ENCODE measurements at places on chromosomes 2 and 18.

GRCh38 chr18:68024716-68025115, 508.2 kb upstream of the DSEL start:
- DNase-seq: no peak

- DNase-seq: no peak
Measured at GRCh38 chr2:135532581-135532980, 1.3 kb downstream of the R3HDM1 start.

DNA sequence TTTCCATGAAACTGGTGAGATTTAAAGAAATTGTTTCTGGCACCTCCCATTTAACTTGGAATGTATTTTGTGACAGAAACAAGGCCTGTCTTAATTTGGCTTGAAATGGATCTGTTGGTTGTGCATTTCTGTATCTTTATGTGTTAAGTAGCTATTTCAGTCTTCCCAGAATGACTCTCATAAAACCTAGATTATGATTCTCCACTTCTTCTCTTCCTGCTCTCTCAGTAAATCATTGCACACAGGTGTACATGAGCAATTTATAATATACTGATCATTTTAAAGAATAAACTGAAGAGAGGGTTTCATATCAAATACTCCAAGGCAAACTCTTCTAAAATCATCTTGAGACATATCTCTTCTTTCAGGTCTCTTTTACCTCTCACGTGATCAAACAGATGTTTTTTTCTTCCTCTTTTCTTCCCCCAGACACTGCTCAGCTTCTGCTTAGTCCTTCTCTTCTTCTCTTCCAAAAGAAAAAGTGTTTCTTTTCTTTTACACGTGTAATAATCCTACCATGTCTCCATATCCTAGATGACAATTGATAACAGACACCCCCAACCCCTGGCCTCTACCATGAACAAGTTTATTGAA, 112.0 kb downstream of the PPP1R1C start:
- DNase-seq: no peak

DNA sequence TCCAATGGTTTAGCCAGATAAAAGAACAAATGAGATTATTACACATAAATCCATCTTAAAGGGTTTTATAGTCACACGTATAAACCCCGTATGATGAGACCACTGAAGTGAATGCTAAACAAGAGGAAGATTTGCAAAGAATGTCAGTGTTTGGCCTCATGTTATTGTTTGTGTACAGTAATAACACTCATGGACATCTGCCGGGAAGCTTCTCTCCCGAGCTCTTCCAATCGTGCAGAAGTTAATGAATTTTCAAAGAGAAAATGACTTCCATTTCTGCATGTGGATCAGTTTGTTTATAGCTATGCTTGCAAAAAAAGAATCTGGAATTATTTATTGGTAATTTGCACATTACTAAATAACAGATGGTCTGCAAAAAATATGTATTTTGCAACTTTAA, 88.5 kb upstream of the APCDD1 start:
- DNase-seq: no peak

DNA sequence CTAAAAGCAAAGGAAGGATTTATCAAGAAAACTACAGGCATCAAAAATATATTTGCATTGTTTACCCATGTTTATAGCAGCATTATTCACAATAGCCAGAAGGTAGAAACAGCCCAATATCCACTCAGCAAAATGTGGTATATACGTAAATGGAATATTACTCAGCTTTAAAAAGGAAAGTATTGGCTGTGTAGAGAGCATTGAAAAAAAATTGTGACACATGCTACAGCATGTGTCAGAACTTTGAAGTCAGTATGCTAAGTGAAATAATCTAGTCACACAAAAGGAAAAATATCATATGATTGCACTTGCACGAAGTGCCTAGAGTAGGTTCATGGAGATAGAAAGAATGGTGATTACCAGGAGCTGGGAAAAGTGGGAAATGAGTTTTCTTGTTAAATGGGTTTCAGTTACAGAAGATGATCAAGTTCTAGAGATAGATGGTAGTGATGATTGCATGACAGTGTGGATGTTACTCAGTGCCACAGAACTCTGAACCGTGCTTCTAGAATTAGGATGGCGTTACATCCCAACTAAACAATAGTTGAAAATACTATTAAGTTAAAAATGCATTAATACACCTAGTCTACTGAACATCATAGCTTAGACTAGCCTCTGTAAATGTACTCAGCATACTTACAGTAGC, 20.1 kb downstream of the ANKRD12 start:
- DNase-seq: no peak

DNA sequence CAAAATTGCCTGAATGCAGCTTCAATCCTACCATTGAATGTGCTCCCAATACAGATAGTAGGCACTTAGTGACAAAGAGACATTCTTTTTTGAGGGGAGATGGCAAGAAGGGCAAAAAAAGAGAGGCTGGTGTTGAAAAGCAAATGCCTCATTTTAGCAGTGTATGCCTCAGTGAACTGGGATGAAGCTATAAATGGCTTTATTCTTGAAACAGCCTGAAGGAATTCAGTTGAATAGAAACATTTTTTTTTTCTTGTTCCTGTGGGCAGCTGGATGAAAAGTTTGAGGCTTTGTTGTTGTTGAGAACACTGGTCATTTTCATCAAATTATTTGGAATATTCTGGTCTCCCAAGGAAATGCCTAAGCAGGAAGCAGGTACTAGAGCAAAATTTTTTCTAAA, 228.9 kb downstream of the RNF144A start:
- no peak for DNase-seq

DNA sequence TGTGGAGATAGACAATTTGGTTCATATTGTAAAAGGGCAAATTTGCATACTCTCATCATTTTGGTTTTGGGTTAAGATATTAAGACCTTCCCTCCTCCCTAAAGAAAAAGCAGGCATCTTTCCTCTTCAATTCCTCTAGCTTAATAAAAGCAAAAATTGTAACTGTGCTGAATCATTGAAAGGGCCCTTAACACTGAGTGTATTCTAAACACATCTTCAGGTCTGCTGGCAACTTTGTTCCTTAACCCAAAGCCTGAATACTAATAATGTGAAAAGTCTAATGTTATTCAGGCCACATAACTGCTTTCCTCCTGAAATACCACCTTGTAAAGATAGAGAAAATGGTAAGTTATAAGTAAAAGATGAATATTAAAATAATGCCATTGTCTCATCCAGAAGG, 1200.5 kb upstream of the FAM98A start:
- DNase-seq: no peak

- no peak for DNase-seq
Measured at GRCh38 chr2:8490166-8490721, 191.6 kb upstream of the ID2 start.

GRCh38 chr2:135667045-135667444, 74.6 kb upstream of the UBXN4 start:
- DNase-seq: no peak

DNA sequence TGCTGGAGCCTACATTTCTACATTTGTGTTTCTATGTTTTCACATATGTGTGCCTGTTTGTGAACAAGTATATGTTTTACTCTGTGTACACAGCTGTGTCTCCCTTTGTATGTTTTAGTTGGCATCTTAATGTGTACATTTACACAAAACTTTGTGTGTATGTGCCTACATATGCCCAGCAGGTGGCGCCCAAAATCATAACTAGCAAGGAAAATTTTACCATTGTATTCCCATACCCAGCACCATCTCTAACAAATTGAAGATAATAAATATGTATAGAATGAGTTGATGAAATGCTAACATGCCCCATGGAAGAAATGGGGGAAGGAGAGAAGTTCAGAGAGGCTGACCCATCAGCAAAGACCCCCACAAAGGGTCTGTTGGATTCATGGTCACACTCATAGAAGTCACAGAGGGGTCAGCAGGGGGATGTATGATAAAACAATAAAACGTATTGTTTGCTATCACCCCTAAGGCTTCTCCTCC, 48.1 kb downstream of the PKDCC start:
- DNase-seq: peak; percentile 36

GRCh38 chr18:51890762-51891161, 449.2 kb upstream of the DCC start:
- DNase-seq: no peak

- DNase-seq: no peak
Measured at GRCh38 chr18:45413180-45413836, 202.0 kb upstream of the SLC14A2 start.

- no peak for DNase-seq
Measured at GRCh38 chr2:70962211-70962884, 16.1 kb upstream of the ANKRD53 start.

DNA sequence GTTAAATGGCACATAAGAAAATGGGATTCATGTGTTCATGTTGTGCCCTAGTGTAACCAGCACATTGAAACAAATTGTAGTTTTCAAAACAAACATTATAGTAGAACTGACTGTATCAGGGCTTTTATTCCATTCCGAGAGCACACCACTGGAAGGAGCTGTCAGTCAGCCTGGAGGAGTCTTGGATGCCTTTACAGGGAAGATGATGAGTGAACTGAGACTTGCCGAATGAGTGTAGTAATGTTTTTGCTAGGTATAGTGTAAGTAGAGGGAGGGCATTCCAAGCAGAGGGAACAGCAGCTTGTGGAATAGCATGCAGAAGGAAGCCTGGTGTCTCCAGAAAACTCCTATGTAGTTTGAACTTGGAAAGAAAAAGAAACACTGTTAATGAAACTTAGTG, 183.5 kb downstream of the MCFD2 start:
- DNase-seq: no peak

GRCh38 chr2:226556050-226556449, 243.6 kb downstream of the IRS1 start:
- no peak for DNase-seq

All from activated T-cell treated with anti-CD3 and anti-CD28 coated beads for 48 hours (primary cell).